ENCODE measurements at places on chromosomes 1 and 21.

GRCh38 chr1:48266576-48266975, 44.1 kb downstream of the SLC5A9 start:
- DNase-seq = no peak

GRCh38 chr1:9225411-9225785, 9.2 kb upstream of the H6PD start:
- DNase-seq = no peak

GRCh38 chr1:49240709-49241221, 464.1 kb upstream of the BEND5 start:
- DNase-seq = no peak

- DNase-seq = no peak
Measured at GRCh38 chr1:217712925-217713597, 81.9 kb downstream of the SPATA17 start.

DNA sequence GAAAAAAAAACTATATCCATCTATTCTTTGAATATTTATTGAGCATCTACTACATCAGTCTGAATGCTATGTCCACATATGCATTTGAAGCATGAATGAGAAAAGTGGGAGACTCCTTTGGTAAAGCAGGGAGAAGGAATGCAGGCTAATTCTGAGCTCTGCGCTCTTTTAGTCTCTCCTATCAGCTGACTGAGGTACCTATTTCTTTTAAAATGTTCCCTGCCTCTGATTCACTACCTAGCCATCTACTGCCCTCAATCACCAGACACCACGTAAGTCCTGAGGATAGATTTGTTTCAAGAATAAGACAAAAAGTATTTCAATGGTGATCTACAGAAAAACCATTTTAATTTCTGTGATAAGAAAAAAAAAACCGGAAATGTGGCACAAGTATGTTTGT, 3.8 kb upstream of the RGS13 start:
- no peak for DNase-seq

DNA sequence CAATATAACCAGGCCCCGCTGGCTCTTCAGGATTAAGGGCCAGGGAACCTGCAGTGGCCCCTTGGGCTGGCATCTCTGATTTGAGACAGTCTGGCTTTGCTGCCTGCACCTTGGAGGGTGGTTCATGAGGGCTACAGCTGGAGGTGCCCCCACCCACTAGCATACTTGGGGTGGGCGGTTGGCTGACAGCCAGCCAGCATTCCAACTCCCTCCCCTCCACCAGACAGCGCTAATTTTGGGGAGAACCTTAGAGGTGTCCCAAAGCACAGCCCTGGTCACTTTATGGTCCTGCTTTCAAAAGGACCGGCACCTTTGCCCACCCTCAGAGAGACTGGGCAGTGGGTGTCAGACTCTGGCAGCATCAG, 180.7 kb upstream of the VAMP3 start:
- DNase-seq = no peak

GRCh38 chr21:41604583-41605041, 96.7 kb upstream of the TMPRSS2 start:
- DNase-seq = no peak

- no peak for DNase-seq
Measured at GRCh38 chr1:62391369-62391971, 45.4 kb upstream of the USP1 start.

DNA sequence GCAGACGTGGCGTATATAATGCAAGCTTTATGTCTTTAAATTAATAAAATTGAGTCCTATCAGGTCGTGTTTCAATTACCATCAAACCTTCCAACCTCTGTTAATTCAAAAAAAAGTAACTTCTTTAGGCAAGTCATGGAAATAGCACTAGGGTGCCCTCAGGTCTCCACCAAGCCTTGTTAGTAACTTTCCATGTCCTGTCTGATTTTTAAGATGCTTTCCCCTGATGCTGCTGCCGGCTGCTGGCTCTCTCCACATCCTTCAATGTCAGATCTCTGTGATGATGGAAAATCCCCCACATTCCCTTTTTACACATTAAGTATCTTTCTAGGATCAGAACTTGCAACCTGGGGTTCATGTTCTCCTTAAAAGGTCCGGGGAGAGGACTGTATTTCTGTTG, 3.0 kb downstream of the ERG start:
- DNase-seq = no peak

GRCh38 chr1:206802401-206802800, 30.1 kb upstream of the IL10 start:
- no peak for DNase-seq

DNA sequence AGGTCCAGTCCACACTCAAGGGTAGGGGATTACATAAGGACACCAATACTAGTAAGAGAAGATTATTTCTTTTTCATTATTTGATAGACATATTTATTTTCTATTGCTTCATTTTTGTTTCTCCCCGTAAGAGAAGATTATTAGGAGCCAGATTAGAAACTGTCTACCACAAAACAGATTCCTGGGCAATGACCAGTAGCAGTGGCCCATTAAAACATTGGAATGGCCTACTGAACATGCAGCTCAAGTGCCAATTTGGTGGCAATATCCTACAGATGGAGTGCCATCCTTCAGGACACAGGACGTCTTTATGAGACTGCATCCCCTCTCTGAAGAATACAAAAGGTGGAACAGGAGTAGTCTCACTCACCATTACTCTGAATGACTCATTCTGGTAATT, 34.0 kb upstream of the ARHGAP29 start:
- DNase-seq = no peak

DNA sequence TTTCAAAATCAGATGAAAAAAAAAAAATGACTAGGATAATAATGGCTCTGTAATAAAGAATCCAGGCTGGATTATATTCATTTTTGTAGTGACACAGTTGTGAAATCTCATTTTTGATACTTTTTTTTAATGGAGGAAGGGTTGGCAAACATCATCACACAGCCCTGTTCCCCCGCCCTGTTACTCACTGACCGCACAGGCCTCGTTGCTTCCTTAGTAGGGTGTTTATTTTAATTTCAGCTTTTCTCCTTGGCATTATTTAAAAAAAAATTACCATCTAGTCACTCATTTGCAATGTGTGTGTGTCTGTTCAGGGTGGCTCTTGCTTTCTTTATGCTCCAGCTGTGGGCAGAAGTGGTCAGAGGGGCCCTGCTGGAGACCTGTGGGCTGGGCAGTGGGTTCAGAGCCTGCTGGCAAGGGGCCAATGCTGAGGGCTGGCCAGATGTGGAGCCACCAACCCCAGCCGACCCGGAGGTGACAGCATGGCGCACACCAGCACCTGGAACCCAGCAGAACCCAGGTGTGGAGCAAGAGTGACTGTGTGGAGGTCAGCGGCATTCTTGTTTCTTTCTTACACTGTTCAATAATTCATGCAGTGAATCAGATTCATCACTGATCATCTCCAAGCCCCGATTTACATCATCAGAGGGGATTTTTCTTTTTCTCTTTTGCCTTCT, 44.6 kb downstream of the ZSCAN20 start:
- no peak for DNase-seq

DNA sequence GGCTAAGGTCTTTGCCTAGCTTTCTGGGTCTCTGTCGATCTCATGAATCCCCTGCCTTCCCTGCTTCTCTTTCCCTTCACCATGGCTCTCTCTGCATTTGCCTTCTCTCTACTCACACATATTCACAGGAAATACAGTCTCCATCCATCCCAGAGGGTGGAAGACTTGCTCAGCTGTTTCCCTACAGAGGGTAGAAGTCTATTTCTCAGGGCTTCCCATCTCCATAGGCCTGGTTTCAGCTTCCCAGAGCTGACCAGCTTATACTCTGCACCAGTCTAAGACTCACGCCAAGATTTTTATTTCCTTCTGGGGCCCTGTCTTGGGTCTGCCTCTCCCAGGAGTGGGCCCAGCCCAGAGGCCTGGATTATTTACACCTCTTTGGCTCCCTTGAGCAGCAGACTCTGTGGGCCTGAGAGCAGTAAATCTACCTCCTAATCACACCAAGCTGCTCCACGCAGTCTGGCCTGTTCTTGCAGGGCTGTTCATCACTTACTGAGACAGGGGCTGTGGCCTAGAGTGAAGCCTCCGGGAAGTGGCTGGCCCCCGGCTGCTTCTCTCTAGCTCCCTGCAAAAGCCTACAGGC, 102.5 kb downstream of the PLXNA2 start:
- DNase-seq = no peak

DNA sequence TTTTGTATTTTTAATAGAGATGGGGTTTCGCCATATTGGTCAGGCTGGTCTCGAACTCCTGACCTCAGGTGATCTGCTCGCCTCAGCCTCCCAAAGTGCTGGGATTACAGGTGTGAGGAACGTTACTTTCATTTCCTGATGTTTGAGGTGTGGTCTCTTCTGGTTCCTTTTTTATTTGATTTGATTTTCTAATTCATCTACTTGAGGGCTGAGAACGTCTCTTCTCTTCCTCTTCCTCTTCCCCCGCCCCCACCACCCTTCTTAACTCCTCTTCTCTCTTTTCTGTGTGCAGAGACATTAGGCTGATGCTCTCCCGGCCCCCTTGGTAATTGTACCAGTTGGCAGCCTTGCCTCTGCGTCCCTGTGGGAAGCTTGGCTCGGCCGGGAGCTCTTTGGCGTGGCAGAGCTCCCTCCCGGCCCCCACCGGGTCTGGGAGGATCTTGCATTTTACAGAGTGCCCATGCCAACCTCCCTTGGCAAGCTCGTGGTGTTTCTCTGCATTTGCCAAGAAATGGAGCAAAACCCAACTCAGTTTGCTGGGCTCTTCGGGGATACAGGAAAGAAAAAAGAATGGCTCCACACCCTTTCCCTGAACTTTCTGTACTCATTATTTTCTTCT, 19.9 kb downstream of the CRYAA start:
- no peak for DNase-seq

GRCh38 chr1:116471241-116471640, 98.2 kb downstream of the ATP1A1 start:
- DNase-seq = no peak

DNA sequence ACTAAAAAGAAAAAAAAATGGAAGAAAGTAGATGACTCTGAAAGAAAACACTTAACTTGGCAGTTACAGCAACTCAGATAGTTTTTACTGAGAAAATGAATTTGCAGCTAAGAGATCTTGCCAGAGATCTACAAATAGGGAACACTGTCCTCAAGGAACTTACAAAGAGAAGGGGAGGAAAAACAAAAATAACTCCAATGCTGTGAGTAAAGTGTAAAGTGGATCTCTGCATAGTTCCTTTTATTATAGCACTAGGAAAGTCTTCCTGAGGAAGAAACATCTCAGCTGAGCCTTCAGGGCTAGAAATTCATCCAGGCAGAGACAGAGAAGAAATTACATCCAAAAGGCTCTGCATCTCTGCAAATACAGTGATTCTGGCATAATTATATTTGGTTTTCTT, 3.9 kb downstream of the CD1B start:
- DNase-seq = no peak

DNA sequence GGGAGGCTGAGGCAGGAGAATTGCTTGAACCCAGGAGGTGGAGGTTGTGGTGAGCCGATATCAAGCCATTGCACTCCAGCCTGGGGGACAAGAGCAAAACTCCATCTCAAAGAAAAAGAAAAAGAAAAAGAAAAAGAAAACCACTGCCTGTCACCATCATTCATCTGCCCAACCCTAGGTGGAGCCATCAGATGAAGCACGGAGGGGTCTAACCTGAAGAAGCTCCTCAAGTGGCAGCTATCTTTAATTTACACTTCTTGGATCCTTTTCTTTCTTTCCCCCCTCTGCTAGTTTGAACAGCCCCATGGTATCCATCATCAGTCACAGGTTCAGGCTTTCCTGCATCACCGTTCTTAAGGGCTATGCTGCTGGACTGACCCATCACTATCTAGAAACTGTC, 57.0 kb downstream of the PLEKHA6 start:
- no peak for DNase-seq

DNA sequence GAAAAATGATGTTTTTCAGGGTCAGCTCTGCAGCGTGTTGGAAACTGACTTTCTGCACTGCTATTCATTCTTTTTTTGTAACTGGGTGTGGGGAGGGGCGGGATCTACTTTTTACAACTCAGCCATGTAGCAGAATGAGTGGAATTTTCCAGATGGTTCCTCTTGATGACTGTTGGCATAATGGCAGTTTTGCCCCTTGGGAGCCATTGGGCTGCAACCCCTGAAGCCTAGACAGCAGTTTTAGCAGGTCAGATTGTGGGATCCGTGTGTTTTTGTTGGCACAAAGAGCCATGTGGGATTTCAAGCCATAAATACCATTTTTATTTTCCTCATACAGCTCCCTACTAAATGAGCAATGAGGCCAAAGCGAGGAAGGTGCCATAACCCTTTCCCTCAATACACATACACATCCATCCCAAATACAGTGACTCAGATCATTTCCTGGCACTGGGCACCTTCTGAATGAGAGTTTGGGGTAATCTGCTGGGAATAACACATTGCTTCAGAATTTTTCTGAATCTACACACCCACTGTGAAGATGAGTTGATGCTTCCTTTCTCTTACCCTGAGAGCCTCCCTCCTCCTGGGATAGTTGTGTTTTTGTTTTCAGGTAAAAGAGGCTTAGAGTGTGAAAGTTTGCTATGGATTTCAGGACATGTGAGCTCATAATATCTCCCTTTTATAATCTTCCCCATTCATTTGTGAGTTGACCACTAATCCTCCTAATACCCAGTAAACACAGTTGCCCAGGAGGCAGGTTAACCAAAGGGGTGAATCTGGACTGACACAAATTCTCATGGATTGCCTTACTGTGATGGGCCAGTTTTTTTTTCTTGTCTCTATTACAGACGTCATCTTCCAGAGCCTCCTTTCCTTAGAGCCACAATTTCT, 13.1 kb downstream of the S100A10 start:
- no peak for DNase-seq

GRCh38 chr1:171213559-171214454, 28.7 kb downstream of the FMO2 start:
- no peak for DNase-seq

GRCh38 chr1:227869279-227869842, 53.9 kb downstream of the PRSS38 start:
- DNase-seq = no peak

DNA sequence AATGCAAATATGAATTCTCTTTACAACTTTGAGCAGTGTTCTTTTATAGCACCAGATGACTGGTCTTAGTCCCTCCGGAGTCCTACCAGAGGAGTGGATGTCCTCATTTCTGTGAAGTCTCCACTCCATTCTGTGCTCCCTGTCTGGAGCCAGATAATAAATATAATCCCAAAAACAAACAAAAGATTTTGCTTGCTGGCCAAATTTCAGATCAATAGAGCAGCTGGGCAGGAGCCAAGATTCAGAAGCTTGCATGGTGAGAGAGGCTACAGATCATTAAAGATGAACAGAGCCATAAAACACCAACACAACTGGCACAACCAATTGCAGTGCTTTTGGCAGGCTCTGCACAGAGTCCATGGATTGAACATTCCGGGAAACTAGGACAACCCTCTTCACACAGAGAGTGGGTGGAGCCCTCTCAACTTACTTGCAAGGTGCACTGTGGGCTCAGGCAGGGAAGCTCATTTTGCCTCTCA, 231.5 kb upstream of the SNX7 start:
- DNase-seq = no peak

GRCh38 chr1:107315652-107316051, 174.8 kb downstream of the NTNG1 start:
- DNase-seq = no peak

- no peak for DNase-seq
Measured at GRCh38 chr1:36851595-36851994, 182.7 kb downstream of the GRIK3 start.

GRCh38 chr1:63042278-63042677, 258.3 kb downstream of the ATG4C start:
- no peak for DNase-seq
